ENCODE measurements at places on chromosomes 1 and 21.

DNA sequence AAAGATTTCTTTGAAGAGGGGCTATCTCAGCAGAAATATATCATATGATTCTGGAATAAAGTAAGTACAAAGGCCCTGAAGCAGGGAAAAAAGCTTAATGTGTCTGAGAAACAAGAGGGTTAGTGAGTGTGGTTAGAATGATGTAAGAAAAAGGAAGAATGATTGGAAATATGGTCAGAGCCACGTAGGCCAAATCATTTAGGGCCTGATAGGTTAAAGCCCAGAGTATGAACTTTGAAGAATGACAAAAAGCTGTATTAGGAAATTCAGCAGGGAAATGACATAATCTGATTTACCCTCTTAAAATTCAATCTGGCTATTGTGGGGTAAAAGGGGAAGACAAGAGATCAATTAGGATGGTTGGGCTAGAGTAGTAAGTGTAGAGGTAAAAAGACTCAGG, 69.0 kb upstream of the MUTYH start:
- no peak for DNase-seq

DNA sequence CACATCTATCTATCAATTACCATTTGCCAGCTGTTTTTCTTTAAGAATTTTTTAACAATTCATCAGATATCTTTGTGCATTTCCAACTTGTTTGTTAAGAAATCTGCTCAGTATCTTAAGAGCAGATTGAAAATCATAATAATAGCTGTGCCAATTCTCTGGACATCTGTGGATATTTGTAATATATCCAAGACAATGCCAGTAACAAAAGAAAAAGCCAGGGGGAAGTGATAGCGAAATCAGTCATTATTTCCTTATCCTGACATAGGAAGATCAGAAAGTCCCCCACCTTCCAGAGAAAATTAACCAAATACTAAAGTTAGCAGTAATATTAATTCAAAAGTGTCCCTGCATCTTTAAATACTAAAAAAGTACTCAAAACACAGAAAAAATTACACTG, 217.1 kb downstream of the RERE start:
- DNase-seq, result no peak

GRCh38 chr1:9784508-9785133, 39.1 kb downstream of the CLSTN1 start:
- peak; percentile 23 for DNase-seq

- no peak for DNase-seq
These were observed 3.1 kb downstream of the IL6R start for GRCh38 chr1:154408174-154408777.

GRCh38 chr1:219302697-219303096, 129.0 kb downstream of the LYPLAL1 start:
- no peak for DNase-seq

- peak; percentile 31 for DNase-seq
These were observed 6.9 kb upstream of the CAMK1G start for GRCh38 chr1:209576392-209577197.

GRCh38 chr1:87131809-87132283, 196.8 kb upstream of the LMO4 start:
- peak; percentile 51 for DNase-seq
